ENCODE measurements at places on chromosomes 4 and X.

GRCh38 chrX:75596178-75596577 lies 73.3 kb upstream of the ZDHHC15 start:
- DNase-seq, result no peak

GRCh38 chrX:111100191-111100590 lies 4.2 kb downstream of the PAK3 start:
- DNase-seq, result no peak

DNA sequence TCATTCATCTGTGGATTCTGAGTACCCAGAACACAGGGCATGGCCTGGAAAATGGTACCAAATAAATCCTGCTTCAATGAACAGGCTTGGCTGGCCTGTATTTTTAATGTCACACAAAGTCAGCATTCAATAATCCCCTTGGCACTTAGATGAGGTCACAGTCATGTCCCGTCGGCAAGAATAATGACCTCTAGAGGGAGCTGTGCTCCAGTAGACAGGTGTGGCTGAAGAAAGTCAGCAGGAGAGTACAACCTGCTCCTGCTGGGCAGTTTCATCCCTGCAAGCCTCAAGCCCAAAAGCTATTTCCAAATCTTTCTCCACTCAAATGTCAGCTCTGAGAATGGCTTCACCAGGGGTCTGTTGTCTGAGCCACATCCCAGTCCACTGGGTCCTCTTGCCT lies 404.0 kb upstream of the F9 start:
- DNase-seq, result no peak

GRCh38 chrX:12975991-12976558 lies 1.2 kb downstream of the TMSB4X start:
- DNase-seq, result peak; percentile 71

DNA sequence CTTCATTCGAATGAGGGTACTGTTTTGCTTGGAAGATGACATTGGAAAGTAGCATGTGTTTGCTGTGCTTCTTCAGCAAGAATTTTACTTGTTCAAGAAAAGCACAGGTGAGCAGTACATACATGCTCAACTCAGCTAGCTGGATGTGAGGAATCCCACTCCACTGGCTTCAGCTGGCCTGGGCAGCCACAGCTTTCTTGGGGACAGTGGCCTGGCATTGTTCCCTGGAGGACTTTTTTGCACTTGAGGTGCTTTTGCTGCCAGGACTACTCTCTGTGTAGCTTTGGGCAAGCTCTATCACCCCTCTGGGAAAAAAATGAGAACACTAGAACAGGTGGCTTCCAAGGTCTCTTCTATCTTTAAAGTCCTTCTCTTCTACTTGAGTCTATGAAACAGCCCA lies 184.3 kb downstream of the LDB2 start:
- no peak for DNase-seq

GRCh38 chr4:3257103-3257555 lies 8.2 kb downstream of the MSANTD1 start:
- no peak for DNase-seq

DNA sequence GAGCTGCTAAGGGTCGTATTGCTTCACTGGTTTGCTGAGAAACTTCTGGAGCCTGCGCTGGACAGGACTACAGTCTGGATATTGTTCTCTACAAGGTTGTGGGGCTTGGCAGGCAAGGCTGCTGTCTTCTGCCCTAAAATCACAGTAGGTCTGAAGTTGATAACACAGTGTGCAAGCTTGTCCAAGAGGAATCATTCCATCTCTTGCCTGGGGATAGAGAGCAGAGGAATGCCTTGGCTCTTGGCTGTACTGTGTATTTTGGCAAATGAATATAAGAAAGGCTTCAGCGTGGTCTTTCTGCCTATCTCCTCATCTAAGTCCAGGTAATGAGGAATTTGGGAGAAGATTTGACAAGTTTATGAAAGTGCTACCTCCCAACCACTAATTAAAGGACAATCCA lies 9.4 kb upstream of the RASL11B start:
- no peak for DNase-seq

- no peak for DNase-seq
These were observed 71.0 kb downstream of the RELL1 start for GRCh38 chr4:37615059-37615719.

GRCh38 chr4:14837860-14838259 lies 164.4 kb upstream of the CPEB2 start:
- no peak for DNase-seq

- no peak for DNase-seq
These were observed 149.3 kb downstream of the PALLD start for GRCh38 chr4:168646001-168646768.

- DNase-seq, result no peak
These were observed 54.7 kb upstream of the PRDM8 start for GRCh38 chr4:80142394-80143306.
